ENCODE measurements at places on chromosomes 2 and 18. TPM values are rescaled to one million over a fixed set of nuclear protein-coding genes. Genes with fewer than 3 reads are reported as not detected.

Gene DHRS9
- total RNA-seq: not detected

Gene ACTG2
- not detected for total RNA-seq

Gene CYP27A1
- total RNA-seq: not detected

Gene DSG4
- total RNA-seq: not detected

Gene ALKAL2
- total RNA-seq: not detected

Gene RAB6C
- not detected for total RNA-seq

Gene FZD7
- 1.1 TPM for total RNA-seq

Gene CERKL
- total RNA-seq: 0.23 TPM

Gene RAPGEF4
- not detected for total RNA-seq

Gene GNLY
- total RNA-seq: not detected

Gene LINC00305
- not detected for total RNA-seq

DNA sequence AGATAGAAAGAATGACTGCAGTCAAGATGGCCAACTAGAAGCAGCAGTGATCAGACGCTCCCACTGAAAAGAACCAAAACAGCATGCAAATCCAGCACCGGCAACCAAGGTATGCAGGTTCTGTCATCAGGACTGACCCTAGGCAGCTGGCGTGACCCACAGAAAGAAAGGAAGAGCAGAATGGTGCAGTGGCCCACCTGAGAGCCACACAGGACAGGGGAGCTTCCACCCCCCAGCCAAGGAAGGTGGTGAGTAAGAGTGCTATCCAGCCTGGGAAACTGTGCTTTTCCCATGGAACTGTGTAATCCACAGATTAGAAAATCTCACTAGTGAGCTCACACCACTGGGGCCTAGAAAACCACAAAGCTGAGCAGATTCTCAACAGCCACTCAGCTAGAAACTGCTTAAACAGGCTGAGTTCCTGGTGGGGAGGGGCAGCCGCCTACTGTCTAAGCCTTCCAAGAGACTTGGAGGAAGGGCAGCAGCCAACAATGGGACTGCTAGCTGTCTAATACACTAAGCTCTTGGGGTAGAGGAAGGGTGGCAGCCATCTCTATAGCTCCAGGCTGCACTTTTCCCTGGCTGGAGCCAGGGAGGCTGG, 127.9 kb downstream of the EVA1A start:
- peaks cover 90% of the 10 kb centered on the region for H3K27me3 ChIP-seq
- no peaks in the 10 kb centered on the region for H3K4me1 ChIP-seq
- no peak overlapping the region for H3K27ac ChIP-seq
- DNase-seq: no peak

DNA sequence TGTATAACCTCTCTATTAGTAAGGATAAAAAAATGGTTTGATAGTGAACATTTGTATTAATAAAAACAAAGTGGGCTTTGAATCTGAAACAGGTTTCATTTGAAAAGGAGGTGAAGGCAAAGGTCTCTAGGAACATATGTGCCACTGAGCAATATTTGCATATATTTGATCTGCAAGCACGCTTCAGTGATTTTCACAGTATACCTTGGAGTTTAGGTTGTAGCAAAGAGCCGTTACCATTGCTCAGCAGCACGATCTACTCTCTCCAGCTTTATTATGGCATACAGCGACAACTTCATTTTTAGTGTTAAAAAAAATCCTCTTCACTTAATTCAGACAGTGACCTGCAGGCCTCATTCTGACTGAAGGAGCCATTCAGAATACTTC, 75.8 kb upstream of the ZEB2 start:
- H3K27ac ChIP-seq: peak overlapping the region; percentile 46
- H3K4me1 ChIP-seq: peaks cover 15% of the 10 kb centered on the region
- H3K27me3 ChIP-seq: no peaks in the 10 kb centered on the region
- no peaks in the 10 kb centered on the region for H3K36me3 ChIP-seq

- H3K27ac ChIP-seq: no peak overlapping the region
- H3K27me3 ChIP-seq: no peaks in the 10 kb centered on the region
- no peak overlapping the region for H3K4me3 ChIP-seq
- H3K36me3 ChIP-seq: no peaks in the 10 kb centered on the region
- H3K4me1 ChIP-seq: no peaks in the 10 kb centered on the region
These were observed 116.6 kb upstream of the MSH6 start for GRCh38 chr2:47666332-47666731.

DNA sequence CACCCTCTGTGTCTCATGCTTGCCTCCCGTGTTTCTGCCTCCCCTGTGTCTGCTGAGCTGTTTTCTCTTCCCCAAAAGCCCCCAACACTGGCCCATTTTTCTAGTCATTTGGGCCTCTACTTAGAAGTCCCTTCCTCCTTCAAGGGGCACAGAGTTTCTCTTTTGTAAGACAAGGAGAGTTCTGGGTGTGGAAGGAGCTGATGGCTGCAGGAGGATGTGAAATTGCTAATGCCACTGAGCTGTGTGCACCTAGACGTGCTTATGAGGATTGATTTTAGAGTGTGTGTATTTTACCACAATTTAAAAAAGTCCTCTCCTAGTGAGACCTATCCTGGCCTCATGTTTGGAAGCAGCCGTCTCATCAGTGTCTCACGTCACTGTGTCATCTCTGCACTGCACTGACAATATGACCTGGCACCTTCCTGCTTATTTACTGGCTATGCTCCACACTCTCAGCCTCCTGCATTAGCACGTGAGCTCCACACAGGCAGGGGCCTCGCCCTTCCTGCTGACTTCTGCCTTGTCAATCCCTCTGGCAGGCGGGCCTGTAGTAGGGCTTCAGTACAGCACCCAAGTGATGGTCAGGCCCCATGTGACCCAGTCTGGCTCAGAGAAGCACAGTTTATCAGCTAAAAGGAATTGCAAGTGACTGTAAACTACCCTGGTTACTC, 8.0 kb upstream of the MBP start:
- no peak for DNase-seq
- H3K27me3 ChIP-seq: no peaks in the 10 kb centered on the region
- H3K36me3 ChIP-seq: no peaks in the 10 kb centered on the region
- H3K4me1 ChIP-seq: peaks cover 10% of the 10 kb centered on the region
- H3K4me3 ChIP-seq: no peak overlapping the region
- no peak overlapping the region for H3K27ac ChIP-seq

DNA sequence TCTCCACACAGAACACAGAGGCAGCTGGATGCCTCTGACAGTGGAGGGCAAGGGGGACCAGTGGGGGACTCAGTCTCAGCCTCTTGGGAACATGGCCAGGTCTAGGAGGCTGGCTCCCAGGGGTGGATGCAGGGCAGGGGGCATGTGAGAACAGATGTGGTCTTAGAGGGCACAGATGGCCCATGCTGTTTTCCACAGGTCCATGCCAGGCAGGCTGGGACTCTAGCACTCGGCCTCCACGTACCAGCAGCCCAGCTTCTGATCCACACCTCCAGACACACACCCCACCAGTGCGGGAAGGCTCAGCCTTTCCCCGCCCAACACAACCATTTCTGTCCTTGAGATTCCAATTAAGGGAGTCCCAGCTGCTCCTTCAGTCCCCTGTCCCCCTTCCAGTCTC, 42.4 kb downstream of the TNS1 start:
- no peak overlapping the region for H3K27ac ChIP-seq
- H3K36me3 ChIP-seq: no peaks in the 10 kb centered on the region
- DNase-seq: no peak

DNA sequence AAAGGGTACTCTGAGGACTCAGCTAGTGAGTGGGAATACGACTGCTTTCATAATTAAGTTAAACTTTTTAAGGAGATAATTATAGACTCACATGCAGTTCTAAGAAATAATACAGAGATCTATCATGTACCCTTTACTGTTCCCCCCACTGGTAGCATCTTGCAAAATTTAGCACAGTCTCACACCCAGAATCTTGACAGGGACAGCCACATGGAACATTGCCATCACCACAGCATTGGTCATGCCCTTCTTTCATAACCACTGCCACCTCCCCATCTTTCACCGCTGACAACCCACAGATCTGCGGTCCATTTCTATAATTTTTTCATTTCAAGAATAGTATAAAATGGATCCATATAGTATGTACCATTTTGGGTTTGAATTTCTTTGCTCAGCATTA, 37.8 kb downstream of the ARHGEF4 start:
- no peak for DNase-seq
- no peaks in the 10 kb centered on the region for H3K27me3 ChIP-seq
- peaks cover 15% of the 10 kb centered on the region for H3K36me3 ChIP-seq
- no peak overlapping the region for H3K27ac ChIP-seq

- H3K27me3 ChIP-seq: no peaks in the 10 kb centered on the region
- no peak for DNase-seq
- H3K27ac ChIP-seq: peak overlapping the region; percentile 72
- peaks cover 14% of the 10 kb centered on the region for H3K4me1 ChIP-seq
- no peaks in the 10 kb centered on the region for H3K36me3 ChIP-seq
These were observed 89.5 kb upstream of the RBMS1 start for GRCh38 chr2:160583146-160583535.

- peaks cover 41% of the 10 kb centered on the region for H3K36me3 ChIP-seq
- H3K4me3 ChIP-seq: peak overlapping the region; percentile 82
- H3K4me1 ChIP-seq: peaks cover 8% of the 10 kb centered on the region
- DNase-seq: no peak
- H3K27ac ChIP-seq: peak overlapping the region; percentile 35
- H3K27me3 ChIP-seq: no peaks in the 10 kb centered on the region
These were observed 1.2 kb downstream of the CNPPD1 start for GRCh38 chr2:219175486-219175885.

- no peaks in the 10 kb centered on the region for H3K27me3 ChIP-seq
- no peak overlapping the region for H3K27ac ChIP-seq
- H3K36me3 ChIP-seq: no peaks in the 10 kb centered on the region
These were observed 35.5 kb downstream of the EML6 start for GRCh38 chr2:54758951-54759350.

- no peak for DNase-seq
- no peaks in the 10 kb centered on the region for H3K27me3 ChIP-seq
These were observed 5.8 kb upstream of the MRPL33 start for GRCh38 chr2:27765621-27766286.

GRCh38 chr2:9179572-9180201, 26.9 kb upstream of the ASAP2 start:
- H3K4me1 ChIP-seq: peaks cover 43% of the 10 kb centered on the region
- H3K27me3 ChIP-seq: no peaks in the 10 kb centered on the region
- peak; percentile 94 for DNase-seq
- peak overlapping the region; percentile 35 for H3K4me3 ChIP-seq

GRCh38 chr2:207142461-207142860, 23.3 kb downstream of the KLF7 start:
- H3K27me3 ChIP-seq: no peaks in the 10 kb centered on the region
- H3K27ac ChIP-seq: peak overlapping the region; percentile 1
- H3K36me3 ChIP-seq: peaks cover 31% of the 10 kb centered on the region

DNA sequence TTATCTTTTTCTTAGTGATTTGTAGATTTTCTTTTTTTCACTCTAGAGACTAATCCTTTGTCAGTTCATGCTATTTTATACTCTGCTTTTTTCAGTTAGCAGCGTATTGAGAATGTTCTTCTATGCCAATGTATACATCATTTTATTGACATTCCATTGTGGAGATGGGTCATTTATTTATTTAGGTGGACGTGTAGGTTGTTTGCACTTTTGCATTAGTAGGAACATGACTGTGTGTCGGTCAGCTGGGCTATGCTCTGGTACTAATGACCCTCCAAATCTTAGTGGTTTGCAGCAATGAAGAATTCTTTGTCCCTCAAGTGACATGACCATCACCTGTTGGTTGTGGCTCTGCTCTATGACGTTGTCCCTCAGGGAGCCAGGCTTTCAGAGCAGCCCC, 33.6 kb downstream of the HPCAL1 start:
- peaks cover 36% of the 10 kb centered on the region for H3K4me1 ChIP-seq
- H3K36me3 ChIP-seq: peaks cover 13% of the 10 kb centered on the region
- no peaks in the 10 kb centered on the region for H3K27me3 ChIP-seq
- no peak overlapping the region for H3K27ac ChIP-seq
- no peak overlapping the region for H3K4me3 ChIP-seq

DNA sequence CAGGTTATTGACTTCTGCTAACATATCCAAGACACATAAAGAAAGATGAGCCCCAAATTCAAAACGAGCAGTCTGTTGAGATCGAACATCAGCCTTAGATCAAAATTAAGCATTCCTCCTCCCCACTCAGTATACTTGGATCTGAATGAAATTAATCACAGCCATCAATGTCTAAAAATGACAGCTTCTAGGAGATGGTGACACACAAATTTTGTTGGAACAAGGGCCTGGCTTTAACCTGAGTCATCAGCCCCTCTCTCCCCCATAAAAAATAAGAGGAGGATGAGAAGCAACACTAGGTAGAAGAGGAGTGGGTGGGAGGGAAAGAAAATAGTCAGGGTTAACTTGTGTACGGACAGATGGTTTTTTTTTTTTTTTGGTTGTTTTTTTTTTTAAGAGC, 223.1 kb downstream of the EXOC6B start:
- no peak overlapping the region for H3K27ac ChIP-seq
- H3K36me3 ChIP-seq: no peaks in the 10 kb centered on the region
- H3K4me1 ChIP-seq: no peaks in the 10 kb centered on the region
- DNase-seq: no peak
- H3K27me3 ChIP-seq: no peaks in the 10 kb centered on the region

- H3K4me3 ChIP-seq: peak overlapping the region; percentile 84
- H3K36me3 ChIP-seq: peaks cover 5% of the 10 kb centered on the region
- peak; percentile 14 for DNase-seq
- peaks cover 22% of the 10 kb centered on the region for H3K4me1 ChIP-seq
These were observed 2.1 kb downstream of the PDIA6 start for GRCh38 chr2:10810202-10811161.

DNA sequence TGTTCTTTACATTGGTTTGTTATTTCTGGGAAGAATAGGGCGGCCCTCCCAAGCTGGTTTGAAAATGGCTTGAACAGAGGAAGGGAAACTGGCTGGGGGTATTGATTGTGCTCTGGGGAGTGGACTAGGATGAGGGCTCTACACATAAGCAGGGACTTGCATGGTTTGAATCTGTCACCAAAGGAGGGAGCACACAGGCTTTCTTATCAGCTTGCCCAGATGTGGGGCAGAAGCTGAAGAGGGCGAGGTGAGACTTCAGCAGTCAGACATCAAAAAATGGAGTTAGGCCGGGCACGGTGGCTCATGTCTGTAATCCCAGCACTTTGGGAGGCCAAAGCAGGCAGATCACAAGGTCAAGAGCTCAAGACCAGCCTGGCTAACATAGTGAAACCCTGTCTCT, 7.2 kb upstream of the RAB12 start:
- peaks cover 43% of the 10 kb centered on the region for H3K27me3 ChIP-seq
- H3K36me3 ChIP-seq: no peaks in the 10 kb centered on the region
- no peak overlapping the region for H3K4me3 ChIP-seq
- no peak overlapping the region for H3K27ac ChIP-seq
- DNase-seq: no peak

- no peak for DNase-seq
- H3K4me3 ChIP-seq: no peak overlapping the region
- H3K27ac ChIP-seq: no peak overlapping the region
- no peaks in the 10 kb centered on the region for H3K36me3 ChIP-seq
These were observed 37.0 kb downstream of the TPRKB start for GRCh38 chr2:73700131-73700611.

DNA sequence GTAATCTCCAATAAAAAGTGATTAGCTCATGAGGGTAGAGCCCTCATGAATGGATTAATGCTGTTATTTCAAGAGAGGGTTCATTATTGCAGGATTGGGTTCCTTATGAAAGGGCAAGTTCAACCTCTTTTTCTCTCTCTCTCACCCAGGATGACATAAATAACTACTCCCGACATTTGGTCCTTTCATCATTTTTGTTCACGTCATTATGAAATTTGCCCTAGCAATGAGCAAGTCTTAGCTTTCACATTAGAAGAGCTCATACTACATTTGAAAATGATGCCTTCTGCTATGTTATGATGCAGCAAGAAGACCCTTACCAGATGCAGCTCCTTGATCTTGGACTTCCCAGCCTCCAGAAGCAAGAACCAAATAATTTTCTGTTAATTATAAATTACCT, 152.5 kb downstream of the ICOS start:
- peaks cover 11% of the 10 kb centered on the region for H3K36me3 ChIP-seq
- no peak for DNase-seq
- H3K4me3 ChIP-seq: no peak overlapping the region

- H3K4me1 ChIP-seq: no peaks in the 10 kb centered on the region
- H3K27me3 ChIP-seq: peaks cover 32% of the 10 kb centered on the region
- no peaks in the 10 kb centered on the region for H3K36me3 ChIP-seq
- DNase-seq: no peak
These were observed 82.8 kb downstream of the INHBB start for GRCh38 chr2:120428748-120429147.
